Activated B cell treated with CpG ODN at 0.5 μM for 24 hours (primary cell): ENCODE measurements at places on chromosomes 3 and 15.

DNA sequence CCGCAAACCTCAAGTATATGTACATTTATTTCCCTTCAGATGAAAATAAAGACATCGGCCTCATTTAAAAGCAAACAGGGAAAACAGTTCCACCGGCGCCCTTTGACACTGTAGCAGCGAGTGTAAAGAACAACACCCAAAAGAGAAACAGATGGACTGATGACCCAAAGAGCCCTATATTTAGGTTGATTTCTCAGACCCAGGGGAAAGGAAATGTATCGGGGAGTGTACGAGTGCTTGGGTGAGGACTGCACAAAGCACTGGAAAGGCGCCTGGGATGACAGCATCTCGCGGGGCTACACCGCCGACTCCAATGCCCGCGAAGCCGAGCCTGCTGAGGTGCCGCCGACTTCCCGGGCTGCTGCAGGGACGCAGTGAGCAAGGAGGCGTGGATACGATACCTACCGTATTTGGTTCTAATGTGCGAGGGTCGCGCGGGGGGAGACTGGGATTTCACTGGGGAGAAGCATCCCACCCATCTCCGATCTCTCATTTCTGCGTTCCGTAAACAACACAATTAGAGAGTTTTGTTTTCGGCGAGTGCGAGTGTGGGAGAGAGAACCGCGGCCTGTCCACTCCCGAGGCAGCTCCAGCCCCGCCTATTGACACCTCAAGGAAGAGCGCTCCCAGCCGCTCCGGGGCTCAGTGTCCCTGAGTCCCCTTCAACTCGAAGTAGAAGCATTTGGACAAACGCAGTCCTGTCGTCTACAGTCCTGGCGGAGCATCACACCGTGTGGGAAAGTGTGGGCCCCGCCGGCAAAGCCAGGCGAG, 2.0 kb downstream of the MECOM start:
- H3K36me3 ChIP-seq: no peaks in the 10 kb centered on the region
- H3K27me3 ChIP-seq: peaks cover 71% of the 10 kb centered on the region
- peak overlapping the region; percentile 87 for H3K4me3 ChIP-seq
- DNase-seq: no peak
- H3K4me1 ChIP-seq: peaks cover 55% of the 10 kb centered on the region

DNA sequence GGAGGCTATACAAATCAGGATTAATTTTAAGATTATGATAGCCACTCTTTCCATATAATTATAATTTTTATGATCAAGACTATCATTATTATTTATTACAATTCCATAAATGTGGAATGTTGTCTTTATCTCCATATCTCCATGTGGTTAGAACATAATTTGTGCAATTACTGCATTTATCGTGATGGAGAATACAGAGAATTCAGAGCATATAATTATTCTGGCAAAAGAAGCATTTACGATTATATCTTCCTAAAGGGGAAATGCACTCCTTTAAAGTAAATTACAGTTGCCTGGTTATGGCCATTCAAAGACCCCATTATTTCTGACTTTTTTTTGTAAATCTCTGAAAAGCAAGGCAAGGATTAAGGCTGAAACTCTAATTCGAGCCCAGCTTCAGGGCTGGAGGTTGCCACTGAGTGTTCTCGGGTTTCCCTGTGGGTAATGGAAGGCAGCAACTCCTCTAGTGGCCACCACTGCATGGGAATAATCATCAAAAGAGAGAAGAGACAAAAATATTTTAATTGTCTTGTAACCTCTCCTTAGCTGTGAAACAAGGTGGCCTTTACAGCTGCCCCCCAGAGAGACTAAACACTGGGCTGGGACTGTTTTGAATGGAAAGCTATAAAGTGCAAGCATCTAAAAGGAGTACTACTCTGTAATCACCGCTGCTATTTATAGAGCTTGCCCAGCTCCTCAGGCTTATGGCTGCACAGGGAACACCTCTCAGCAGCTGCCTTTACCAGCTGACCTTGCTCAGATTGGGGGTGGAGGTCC, 59.8 kb upstream of the PRTG start:
- H3K27me3 ChIP-seq: peaks cover 17% of the 10 kb centered on the region
- no peak overlapping the region for H3K27ac ChIP-seq
- H3K4me1 ChIP-seq: no peaks in the 10 kb centered on the region
- DNase-seq: no peak
- H3K4me3 ChIP-seq: no peak overlapping the region

- H3K4me1 ChIP-seq: no peaks in the 10 kb centered on the region
- H3K4me3 ChIP-seq: no peak overlapping the region
- no peaks in the 10 kb centered on the region for H3K27me3 ChIP-seq
- H3K36me3 ChIP-seq: no peaks in the 10 kb centered on the region
- no peak overlapping the region for H3K27ac ChIP-seq
Measured at GRCh38 chr3:171190668-171191067, 164.1 kb upstream of the SLC2A2 start.

- DNase-seq: no peak
- H3K27ac ChIP-seq: no peak overlapping the region
- no peaks in the 10 kb centered on the region for H3K4me1 ChIP-seq
- no peak overlapping the region for H3K4me3 ChIP-seq
Measured at GRCh38 chr3:178304758-178305467, 231.3 kb upstream of the KCNMB2 start.

DNA sequence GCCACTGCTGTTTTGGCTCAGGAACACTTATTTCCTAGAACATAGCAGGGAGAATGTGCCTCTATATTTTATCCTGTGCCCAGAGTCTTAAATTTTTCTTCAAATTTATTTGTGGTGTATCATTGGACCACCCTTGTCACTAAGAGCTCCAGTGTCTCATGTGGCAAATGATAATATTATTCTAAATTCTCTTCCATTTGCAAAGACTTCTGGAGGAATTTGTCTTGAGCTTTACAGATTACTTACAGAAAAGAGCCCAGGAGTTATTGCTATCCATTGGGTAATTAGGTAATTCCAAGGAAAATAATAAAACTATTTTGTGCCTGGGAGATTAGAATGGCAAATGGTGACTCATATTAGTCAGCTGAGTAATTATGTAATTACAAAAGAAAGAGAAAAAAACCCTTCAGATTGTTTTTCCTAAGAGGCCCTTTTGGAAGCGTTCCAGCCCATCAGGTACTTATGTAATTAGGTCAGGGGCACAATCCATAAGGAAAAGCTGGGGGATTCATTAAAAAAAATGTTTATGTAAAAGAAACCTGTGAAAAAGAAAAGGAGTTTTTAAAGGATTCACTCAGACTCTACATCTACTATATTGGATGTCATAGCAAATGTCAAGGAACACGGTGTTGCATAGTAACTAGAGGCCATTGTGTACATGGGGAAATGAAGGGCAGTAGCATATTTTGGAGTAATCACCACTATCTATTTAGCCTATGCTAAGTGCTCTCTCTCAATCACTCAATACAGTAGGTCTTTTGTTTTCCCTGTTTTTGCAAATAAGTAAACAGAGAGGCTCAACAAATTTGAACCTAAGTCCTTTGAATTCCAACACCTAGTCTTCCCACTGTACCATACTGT, 380.9 kb upstream of the RARB start:
- H3K36me3 ChIP-seq: no peaks in the 10 kb centered on the region
- H3K4me1 ChIP-seq: no peaks in the 10 kb centered on the region
- no peak overlapping the region for H3K4me3 ChIP-seq
- H3K27me3 ChIP-seq: no peaks in the 10 kb centered on the region
- no peak overlapping the region for H3K27ac ChIP-seq

DNA sequence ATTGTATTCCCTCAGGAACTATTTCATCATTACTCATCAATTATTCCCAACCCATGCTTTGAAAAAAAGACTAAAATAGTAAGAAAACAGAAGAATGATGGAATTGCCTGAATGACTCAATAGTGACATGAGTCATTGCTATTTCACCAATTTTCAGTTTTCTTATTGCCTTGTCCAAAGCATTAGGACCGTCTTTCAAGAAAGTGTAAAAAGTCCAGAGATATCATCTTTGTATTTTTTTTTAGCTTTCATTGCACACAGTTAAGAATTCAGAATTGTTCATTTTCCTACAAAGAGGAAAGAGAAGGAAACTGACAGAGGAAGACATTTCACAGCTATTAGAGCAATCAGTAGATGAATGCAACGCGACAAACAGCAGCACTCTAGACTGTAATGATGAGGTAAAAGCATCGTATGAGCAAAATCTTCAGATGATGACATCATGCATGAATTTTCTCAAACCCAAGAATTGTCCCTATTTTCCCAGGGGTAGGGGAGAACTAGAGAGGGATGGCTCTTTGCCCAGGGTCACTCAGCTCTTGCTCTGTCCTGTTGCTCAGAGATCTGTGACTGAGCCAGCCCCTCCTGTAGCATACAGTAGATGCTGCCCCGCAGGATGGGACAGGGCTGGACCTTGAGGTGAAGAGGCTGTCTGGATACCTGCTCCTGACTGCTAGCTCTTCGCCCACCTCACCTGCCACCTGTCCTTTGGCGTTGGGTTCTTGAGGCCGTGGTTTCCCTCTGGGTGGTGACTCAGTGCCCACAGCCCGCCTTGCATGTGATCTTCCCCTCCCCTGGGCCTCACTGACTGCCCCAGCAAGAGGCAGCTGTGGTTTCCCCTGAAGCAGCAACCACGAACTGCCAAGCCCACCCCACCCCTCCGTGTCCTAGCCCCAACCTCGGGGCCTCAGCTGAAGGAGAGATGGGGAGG, 84.8 kb downstream of the PPCDC start:
- H3K4me3 ChIP-seq: peak overlapping the region; percentile 67
- H3K36me3 ChIP-seq: peaks cover 3% of the 10 kb centered on the region
- peak; percentile 65 for DNase-seq
- peak overlapping the region; percentile 87 for H3K27ac ChIP-seq
- peaks cover 2% of the 10 kb centered on the region for H3K27me3 ChIP-seq
